ENCODE measurements at places on chromosomes 3 and 15.

- DNase-seq, result no peak
Measured at GRCh38 chr3:188446014-188446413, 292.1 kb downstream of the LPP start.

GRCh38 chr15:66859688-66860253 lies 157.7 kb downstream of the SMAD6 start:
- DNase-seq, result no peak

DNA sequence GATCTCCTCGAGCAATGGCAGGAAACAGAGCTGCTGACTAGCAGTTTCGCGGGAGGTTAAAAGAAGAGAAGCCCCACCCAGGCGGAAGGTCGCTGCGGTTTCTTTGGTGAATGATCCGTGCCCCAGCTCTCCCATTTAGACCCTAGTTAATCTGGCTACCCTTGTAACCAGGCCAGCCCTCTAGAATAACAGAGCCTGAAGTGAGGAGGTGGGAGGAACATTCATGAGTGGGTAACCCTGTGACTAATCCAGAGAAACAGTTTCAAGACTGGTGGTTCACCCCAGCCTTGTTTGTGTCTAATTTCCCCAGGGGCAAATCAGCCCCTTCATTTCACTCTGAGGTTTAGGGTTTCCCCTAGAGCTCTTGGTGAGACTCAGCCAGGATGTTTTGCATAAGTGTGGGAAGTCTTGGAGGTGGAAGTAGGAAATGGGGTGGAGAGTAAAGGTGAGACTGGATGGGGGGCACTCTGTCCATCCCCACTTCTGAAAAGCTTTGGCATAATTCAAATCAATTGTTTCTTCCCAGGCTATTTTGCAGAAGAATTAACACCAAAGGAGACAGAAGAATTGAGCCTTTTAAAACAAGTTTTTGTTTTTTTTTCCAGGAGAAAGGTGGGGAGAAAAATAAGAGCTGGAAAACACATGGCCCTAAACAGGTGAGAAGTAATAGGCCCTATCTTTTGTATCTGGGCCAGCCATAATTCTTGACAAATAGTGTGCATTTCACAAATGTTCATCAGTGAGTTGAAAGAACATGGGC lies 303.1 kb downstream of the RPLP1 start:
- no peak for DNase-seq

- DNase-seq, result no peak
Measured at GRCh38 chr3:66481071-66482017, 19.5 kb downstream of the LRIG1 start.

DNA sequence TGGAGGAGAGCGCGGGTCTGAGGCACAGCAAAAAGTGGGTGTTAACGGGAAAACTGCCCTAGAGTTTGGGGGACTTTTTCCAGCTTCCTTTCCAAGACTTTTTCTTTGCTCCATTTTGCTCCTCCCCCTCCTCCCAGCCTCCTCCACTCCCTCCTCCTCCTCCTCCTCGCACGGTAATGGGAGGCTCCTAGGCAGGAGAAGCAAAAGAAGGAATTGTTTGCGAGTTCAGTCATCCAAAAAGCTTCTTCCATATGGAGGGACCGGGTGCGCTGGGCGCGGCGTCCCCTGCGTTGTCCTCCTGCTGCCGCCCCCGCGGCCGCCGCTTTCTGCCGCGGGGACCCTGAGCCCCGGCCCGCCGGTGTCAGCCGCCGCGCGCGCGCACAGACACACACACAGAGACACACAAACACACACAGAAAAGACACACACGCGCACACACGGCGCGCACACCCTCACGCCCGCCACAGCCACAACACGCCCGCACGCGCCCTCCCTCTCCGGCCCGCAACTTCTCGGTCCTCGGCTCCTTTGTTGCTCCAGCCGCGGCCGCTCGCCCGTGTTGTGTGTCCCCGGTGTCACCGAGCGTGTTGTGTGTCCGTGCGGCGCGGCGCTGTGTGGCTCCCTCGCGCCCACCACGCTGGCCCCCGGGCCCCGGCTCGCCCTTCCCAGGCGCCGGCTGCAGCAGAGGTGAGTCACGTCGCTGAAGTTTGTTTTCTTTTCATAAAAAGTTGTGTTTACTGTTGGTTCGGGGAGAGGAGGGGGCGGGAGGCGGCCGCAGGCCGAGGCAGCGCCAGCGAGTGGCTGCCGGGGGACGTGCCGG lies at the start of gene BOC:
Gene BOC (plus strand): TSS at position 228 of the 820 bp plus-strand sequence. CDS start 38,246 bp downstream, outside the sequence.
- peak; percentile 90 for DNase-seq

All from muscle of arm (tissue), 14 donors.